Stimulated activated CD8-positive, alpha-beta memory T cell treated with anti-CD3 and anti-CD28 coated beads, Interleukin-7, amount 100 ng/mL, for 24 hours (primary cell): ENCODE measurements at places on chromosomes 1 and 21.

DNA sequence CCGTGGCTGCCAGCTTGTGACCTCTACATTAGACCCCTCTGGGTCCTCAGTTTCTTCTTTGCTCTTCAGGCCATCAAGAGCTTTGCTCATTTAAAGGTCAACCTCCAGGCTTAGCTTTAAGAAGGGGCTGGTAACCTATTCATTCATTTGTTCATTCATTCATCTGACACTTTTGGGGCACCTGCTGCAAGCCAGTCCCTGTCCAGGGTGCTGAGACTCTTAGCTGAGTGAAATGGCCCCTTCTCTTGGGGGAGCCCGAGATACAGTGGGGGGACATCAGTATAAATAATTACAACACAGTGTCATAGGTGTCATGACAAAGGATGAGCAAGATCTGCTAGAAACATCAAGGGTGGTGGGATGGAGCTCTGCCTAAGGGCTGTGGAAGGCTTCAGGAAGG, 10.5 kb upstream of the TTC4 start:
- DNase-seq: no peak

DNA sequence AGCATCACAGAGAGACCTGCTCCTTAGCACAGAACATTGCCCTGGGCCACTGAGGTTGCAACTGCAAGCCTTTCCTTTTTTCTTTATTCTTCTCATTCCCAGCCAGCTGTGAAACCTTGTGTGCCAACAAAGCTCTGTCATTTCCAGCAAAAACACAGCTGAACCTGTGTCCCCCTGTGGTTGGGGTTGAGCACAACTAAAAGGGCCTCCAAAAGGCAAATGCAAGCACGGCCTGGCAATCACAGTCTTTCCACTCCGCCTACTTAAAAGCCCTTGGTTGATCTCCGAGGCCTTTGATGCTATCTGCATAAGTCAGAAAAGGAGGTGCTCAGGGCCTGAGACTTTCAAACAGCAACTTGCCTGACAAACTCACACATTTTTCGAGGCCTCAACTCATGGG, 32.7 kb downstream of the SUSD4 start:
- no peak for DNase-seq

- DNase-seq: no peak
Measured at GRCh38 chr1:63908016-63908415, 134.2 kb downstream of the ROR1 start.

DNA sequence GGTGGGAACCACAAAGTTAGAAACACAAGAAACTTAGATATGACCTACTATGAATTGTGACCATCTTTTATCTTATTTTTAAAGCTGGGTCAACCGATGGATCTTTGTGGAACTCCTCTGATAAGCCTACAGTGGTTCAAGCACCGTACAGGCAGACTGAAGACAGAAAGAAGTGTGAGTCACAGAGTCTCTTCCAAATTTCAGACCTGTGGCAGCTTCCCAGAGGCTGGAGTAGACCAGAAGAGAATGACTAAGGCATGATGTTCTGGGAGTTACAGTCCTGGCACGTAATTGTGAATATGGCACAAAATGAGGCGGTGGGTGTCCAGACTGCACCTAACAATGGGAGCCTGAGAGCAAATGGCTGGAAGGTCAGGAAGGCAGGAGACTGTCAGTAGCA, 70.0 kb downstream of the LMO4 start:
- no peak for DNase-seq

- no peak for DNase-seq
Measured at GRCh38 chr1:168187177-168187576, 8.4 kb downstream of the TIPRL start.

DNA sequence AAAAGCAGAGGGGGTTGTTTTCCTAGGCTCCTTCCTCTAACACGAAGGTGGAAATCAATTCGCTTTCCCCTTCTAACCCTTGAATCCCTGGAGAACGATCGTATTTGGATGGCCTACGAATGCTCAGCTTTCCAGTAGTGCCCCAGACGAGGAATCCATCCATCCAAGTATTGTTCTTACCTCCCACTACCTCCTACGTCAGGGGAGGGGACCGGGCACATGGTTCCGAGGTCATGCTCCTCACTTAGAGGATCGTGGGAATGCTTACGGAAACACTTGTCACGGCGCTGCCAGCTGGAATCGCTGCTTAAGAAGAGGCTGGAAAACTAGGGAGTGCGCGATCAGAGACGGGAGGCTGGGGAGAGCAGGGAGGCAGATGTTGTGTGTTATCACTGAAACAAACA, 47.4 kb downstream of the CAPZB start:
- no peak for DNase-seq

DNA sequence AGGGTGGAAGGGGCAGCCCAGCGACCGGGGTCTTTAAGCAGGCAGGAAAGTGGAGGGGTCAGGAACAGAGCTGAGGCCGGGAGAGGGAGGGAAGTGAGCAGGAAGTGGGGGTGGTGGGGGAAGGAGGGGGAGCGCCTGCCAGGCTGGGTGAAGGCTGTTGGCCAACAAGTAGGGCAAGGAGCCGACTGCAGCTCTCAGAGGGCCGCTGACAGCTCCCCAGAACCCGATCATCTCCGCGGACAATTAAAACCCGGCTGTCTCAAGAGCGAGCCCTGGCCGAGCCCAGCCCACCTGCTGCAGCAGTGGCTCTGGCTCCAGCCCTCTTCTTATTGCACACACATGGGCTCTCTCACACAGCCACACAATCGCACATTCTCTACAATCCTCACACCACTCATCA, 51.6 kb downstream of the GRIK3 start:
- DNase-seq: no peak

GRCh38 chr21:37436174-37436573, 69.6 kb downstream of the DYRK1A start:
- no peak for DNase-seq

- no peak for DNase-seq
Measured at GRCh38 chr1:38266197-38266520, 219.6 kb upstream of the POU3F1 start.

DNA sequence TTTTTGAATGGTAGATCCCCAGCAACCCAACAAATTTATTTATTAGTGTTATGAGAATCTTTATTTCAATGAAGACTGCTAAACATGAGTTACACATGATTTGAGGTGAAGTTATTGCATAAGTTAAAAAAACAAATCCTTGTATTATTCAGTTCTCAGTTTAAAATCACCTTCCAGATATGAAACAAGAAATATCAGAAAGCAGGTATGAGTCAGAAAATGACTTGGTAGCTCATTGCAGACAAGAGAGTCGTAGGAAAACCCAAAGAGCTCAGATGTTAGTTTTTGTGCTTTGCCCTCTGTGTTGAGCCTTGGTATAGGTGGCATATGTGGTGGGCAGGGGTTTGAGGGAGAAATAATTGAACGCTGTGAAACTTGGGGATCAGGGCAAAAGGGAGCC, 339.4 kb downstream of the BRINP3 start:
- DNase-seq: no peak

GRCh38 chr1:55107101-55107500, 67.8 kb downstream of the PCSK9 start:
- no peak for DNase-seq

DNA sequence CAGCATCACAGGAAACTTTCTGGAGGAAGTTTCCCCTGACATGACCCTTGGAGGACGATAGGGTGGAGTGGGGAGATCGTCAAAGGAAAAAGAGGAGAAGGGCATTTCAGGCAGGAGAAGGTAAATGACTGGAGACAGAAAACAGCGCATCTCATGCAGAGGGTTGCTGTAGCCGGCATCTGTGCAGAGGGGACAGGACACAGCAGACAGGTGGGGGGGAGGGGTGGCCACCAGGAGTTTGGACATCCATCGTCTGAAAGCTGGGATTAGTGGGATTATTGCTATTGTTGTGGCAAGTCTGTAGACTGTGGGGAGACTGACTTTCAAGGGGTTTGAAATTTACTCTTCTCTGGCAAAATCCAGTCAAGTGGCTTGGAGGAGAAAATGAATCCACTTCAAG, 463.9 kb downstream of the OMA1 start:
- no peak for DNase-seq

GRCh38 chr1:246726255-246726679, 2.1 kb downstream of the SCCPDH start:
- DNase-seq: no peak

DNA sequence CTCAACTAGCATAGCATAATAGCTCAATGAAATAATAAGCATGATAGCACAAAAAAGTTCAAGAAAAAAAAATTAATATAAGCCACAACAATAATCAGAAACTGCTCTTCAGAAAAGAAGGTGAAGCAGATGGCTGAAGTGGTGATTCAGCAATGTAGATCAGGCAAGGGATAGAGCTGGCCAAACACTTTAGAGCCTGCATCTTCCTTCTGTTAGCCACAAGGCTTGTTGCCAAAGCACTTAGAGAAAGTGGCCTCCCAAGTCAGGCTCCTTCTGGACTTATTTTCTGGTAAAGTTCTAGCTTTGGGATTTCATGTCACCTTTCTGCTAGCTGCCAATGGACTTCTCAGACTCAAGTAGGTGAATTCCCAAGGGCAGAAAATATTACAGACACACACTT, 60.3 kb upstream of the C1orf87 start:
- no peak for DNase-seq

GRCh38 chr1:157095091-157095490, 4.5 kb downstream of the ETV3L start:
- DNase-seq: no peak

DNA sequence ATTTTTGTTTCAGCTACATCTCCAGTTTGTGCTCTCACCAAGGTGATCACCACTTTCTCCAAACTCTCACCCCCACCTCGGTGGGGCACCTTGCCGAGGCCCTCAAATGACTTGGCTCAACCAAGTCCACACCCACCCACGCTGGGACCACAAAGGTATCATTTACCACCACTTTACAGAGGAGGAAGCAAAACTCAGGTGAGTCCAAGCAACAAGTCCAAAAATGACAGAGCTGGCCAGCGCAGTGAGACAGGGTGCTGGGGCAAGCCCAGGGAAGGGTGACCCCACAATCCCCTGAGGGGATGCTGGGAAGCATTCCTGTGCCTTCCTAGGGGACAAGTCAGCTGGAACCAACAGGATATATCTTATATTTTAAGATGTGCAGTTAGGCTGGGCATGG, 24.7 kb downstream of the SSBP3 start:
- DNase-seq: no peak

DNA sequence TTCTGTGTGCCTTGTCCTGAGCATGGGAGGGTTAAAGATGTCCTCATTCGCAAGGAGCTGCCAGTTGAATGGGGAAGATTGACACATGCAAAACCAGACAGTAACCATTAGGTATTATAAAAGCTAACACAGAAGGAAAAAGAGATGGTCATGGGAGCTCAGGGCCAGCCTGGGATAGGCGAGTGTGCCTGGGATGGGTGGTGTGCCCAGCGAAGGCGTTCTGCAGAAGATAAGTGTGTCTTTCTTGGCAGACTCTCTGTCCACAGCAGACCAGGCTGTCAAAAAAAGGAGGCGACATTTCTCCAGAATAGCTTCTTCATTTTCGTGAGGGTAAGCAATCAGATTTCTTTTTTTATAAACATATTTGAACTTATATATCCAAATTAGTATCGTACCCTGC, 14.1 kb downstream of the PGM1 start:
- DNase-seq: no peak

DNA sequence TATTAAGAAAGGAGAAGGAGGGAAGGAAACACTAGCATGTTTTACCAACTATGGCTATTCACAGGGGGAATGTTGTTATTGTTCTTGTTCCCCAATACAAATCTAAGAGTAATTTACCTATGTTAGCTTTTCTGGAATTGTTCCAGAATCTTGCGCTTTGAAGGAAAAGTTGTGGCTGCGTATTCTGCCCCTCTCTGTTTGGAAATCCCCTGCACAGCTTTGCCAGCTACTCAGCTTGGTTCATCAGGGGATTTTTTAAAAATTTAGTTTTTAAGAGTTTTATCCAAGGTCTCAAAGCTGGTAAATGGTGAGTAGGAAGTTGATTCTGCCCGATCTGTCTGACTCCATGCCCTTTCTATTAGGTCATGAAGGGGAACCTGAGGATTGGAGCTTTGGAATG, 9.5 kb upstream of the IRF6 start:
- no peak for DNase-seq

GRCh38 chr1:44030605-44031251, 534 bp downstream of the SLC6A9 start:
- peak; percentile 5 for DNase-seq

- no peak for DNase-seq
Measured at GRCh38 chr1:202023001-202023433, 12.6 kb downstream of the ELF3 start.

DNA sequence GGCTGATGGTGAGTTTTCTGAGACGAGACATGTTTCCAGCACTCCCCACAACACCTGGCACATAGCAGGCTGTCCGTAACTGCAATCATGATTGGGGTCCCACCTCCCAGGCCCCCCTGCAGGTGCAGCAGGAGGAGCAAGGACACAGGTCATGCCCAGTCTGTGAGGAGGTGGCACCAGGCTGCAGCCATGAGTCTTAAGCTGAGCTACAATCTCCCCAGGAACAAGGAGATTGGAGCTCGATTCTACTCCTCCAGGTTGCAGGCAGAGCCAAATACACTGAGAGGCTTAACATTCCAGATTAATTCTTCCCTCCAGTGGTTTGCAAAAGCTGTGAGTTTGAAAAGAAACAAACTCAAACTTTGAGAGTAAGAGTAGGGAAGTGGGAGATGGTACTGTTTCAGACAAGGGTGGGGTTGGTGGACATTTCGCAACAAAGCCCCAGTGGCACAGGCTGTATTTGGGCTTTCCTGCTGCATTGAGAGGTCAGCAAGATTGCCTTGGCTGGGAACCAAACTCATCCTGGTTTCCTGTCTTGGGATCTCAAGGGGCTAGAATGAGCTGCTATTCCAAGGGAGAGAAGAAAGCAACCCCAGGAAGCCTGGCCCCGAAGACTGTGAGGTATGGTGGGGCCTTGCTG, 64.8 kb upstream of the GALNT2 start:
- no peak for DNase-seq

DNA sequence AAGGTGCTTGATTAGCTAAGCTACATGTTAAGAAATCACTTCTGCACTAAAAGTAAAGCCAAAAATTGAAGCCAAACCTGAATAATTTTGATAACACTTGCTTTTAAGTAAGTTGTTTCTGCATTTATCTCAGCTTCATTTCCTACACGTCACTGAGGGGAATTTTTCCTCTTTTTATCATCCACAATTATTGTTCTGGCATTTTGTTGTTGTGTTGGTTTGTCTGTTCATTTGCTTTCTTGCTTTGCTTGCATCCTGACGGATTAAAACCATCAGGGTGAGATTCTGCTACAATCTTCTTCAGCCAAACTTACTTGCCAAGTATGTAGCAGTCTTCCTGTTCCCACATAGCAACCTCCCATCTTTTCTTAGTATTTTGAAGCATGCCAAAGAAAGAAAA, 18.0 kb upstream of the EEIG2 start:
- no peak for DNase-seq

- DNase-seq: no peak
Measured at GRCh38 chr1:3113047-3113740, 44.2 kb downstream of the PRDM16 start.

DNA sequence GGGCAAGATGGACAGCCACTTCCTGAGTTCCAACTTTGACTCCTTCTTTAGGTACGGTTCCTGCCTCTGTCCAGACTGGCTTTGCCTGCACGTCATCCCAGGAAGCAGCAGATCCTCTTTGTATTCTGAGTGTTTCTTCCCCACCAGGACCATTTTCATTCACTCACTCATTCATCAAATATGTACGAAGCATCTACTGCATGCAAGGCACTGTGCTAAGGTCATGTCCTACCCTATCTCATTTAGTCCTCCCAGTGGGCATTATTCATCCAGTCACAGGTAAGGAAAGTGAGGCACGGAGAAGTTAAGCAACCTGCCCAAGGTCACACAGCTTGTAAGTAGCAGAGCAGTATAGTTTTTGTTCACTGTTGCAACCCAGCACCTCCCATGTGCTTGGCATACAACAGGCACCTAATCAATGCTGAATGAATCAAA, 13.9 kb downstream of the CRYBG2 start:
- no peak for DNase-seq

- DNase-seq: no peak
Measured at GRCh38 chr1:154222518-154222917, 1.8 kb downstream of the UBAP2L start.
